ENCODE measurements at places on chromosomes 7 and 10. TPM values are rescaled to one million over a fixed set of nuclear protein-coding genes. Genes with fewer than 3 reads are reported as not detected.

Gene UMAD1
- 7.8 TPM for total RNA-seq

Gene GIGYF1
- total RNA-seq = 16.7 TPM

Gene SLC18A3
- total RNA-seq = not detected

Gene LIPN
- total RNA-seq = not detected

Gene CYP2C9
- not detected for total RNA-seq

Gene VAX1
- total RNA-seq = not detected

Gene RNF32
- 0.75 TPM for total RNA-seq

Gene MRC1
- total RNA-seq = 13.4 TPM

Gene MKI67
- 14.4 TPM for total RNA-seq

Gene PIK3AP1
- 2.3 TPM for total RNA-seq

Gene EPO
- total RNA-seq = not detected

Gene SNX10
- 1.2 TPM for total RNA-seq

Gene TRPV5
- 0.04 TPM for total RNA-seq

Gene MOGAT3
- total RNA-seq = not detected

Gene OR2A42
- 0.04 TPM for total RNA-seq

Gene ZNF518A
- 25.8 TPM for total RNA-seq

Gene CHAT
- not detected for total RNA-seq

Gene WDR86
- total RNA-seq = 3.4 TPM

Gene PAX4
- not detected for total RNA-seq

Gene GDF2
- total RNA-seq = not detected

Gene CYP2C18
- not detected for total RNA-seq

Gene OR6V1
- total RNA-seq = not detected

Gene BHLHA15
- 0.58 TPM for total RNA-seq

Gene SYT15
- 1.1 TPM for total RNA-seq

Gene TNKS2
- total RNA-seq = 26.8 TPM
